Right atrium auricular region (tissue), 2 donors: ENCODE measurements at places on chromosomes 13 and 19. TPM values are rescaled to one million over a fixed set of nuclear protein-coding genes. Genes with fewer than 3 reads are reported as not detected.

KIR2DL4 gene
- total RNA-seq, result not detected

DNA sequence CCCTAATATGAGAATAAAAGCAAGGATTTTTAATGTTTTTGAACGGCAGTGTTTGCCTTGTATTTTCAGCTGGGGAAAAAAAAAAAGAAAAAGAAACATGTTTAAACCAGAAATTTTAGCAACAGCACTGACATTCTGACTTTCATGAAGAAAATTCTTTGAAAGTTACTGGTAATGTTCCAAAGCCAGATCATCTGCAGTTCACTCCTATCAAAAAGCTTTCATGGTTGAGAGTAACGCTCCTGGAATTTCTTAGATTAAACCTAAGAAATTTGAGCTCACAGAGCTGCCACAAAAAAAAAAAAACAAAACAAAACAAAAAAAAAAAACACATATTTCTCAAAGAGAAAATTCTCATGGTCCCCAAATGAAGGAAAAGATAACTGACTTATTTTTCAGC lies 1106.7 kb downstream of the EFNB2 start:
- H3K4me1 ChIP-seq, result no peaks in the 10 kb centered on the region
- no peak for DNase-seq
- no peaks in the 10 kb centered on the region for H3K36me3 ChIP-seq
- no peaks in the 10 kb centered on the region for H3K27me3 ChIP-seq

DNA sequence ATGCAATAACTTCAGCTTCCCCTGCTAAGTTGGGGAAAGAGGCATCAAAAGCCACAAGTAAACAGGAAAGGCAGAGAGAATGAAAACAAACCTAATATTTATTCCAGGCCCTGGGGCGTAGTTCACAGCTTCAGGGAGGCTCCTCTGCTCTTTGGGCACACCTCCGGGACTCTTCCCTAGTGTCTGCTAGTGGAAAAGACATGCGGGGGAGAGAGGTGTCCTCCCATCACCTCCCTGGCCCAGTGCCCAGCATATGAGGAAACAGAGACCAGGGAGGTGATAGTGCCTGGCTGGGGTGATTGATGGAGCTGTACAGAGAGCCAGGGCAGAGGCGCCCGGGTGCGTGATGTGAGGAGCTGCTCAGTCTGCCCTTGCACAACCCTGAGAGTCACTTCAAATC lies 71.0 kb downstream of the RASL11A start:
- H3K4me1 ChIP-seq, result no peaks in the 10 kb centered on the region
- no peaks in the 10 kb centered on the region for H3K27me3 ChIP-seq
- no peak overlapping the region for H3K4me3 ChIP-seq

DNA sequence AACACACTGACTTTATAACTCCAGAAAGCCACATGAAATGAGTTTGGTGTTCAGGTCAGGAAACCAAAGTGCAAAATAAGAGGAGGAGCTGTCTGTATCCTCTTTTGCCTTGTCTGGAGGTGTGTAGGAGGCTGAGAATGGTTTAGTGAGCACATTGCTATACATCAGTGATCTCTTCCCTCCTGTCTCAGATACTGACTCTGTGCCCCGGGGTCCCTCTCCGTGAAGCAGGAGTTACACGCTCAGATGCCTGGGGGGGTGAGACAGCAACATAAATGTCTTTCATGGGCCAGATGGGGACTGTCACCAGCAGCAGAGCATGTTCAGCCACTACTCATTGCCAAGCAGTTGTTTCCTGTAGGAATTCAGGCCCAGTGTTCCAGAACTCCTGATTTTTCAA lies 285.4 kb downstream of the ATP8A2 start:
- DNase-seq, result no peak

DNA sequence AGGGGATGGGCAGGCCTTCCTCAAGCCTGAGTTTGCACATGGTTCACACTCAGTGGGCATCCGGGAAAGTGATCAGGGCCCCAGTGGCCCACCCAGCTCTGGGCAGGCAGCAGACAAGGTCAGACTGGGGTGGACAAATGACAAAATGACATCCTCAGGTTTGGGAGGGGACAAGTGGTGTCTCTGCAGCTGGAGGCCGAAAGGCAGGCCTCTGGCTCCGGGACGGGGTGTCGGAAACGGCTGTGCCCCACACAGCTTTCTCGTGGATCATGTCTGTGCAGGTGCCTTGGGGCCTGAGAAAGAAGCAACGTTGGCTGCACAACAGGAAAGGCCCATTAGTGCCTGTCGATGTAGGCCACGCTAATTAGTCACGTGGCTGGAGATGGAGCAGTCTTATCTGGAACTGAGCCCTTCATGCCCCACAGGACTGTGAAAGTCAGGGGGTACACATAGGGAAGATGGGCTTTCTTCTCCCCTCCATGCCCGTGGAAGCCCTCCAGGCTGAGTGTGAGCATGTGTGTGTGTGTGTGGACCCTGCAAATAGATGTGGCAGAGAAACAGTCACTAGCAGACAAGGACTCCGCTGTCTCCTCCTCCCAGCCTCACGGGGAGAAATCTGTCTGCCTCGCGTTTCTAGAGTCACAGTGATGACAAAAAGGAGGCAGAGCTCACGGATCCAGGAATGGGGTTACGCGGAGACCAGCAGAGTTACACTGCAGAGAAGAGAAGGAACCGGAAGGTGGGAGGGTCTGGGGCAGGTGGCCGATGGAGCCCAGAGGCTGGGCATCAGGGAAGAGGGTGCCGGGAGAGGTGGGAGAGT lies 44.2 kb downstream of the CHST8 start:
- H3K27ac ChIP-seq, result no peak overlapping the region
- H3K36me3 ChIP-seq, result no peaks in the 10 kb centered on the region
- H3K4me1 ChIP-seq, result no peaks in the 10 kb centered on the region
- no peak overlapping the region for H3K4me3 ChIP-seq
- no peaks in the 10 kb centered on the region for H3K27me3 ChIP-seq
- DNase-seq, result peak; percentile 34
